ENCODE measurements at places on chromosomes 3 and 15.

DNA sequence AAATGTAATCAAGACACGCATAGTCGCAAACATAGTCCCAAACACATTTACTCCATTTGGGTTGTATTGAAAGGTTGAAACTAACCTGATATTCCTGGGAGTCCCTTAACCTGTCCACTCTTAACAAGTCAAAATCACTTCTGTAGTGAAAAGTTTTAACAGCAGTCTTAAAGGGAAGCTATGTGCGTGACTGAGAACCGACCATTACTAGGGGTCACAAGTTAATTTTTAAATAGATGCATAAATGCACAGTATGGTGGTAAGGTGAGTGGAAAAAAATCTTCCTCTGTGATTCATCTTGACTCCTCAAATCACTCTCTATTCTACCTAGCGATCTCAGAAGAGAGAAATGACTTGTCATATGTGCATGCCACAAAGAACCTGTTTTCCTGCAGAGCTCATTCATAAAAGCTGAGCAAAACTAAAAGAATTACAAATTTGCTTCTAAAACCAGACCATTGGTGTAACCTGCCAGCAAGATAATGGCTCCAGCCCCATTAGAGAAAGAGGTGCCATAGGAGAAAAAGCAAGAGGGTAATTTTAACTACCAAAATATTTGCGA is 4.8 kb downstream of the GPR15 start:
- DNase-seq = no peak

DNA sequence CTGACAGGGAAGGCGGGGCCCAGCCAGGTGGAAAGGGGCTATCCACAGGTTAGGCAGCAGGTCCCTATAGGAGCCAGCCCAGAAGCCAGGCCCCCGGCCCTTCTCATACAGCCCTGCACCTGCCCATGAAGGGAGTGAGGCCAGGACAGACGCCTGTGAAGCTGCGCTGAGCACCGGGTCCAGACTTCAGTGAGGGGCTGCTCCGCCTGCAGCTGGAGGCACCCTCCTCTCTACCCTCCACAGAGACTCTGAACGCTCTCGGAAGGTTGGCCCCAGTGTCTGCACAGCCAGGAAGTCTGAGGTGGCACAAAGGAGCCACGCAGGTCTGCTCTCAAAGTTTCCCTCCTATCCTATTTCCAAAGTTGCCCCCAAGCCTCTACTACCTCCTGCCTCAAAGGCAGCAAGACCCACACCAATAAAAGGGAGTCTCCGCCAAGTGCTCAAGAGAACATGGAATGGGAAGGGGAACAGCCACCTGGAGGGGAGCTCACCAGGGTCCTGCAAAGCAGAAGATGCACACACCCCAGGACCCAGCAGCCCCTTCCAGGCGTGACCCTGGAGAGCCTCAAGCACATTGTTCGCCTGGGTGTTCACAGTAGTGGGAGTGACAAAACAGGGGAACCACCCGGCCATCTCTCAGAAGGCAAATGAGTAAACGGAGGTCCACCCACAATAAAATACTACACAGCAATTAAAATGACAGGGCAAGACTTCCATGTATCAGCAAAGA is 19.5 kb downstream of the XXYLT1 start:
- no peak for DNase-seq

- DNase-seq = no peak
Measured at GRCh38 chr3:159764490-159765029, 224.1 kb upstream of the IL12A start.

GRCh38 chr3:65896321-65896720 is 142.4 kb downstream of the MAGI1 start:
- DNase-seq = no peak

DNA sequence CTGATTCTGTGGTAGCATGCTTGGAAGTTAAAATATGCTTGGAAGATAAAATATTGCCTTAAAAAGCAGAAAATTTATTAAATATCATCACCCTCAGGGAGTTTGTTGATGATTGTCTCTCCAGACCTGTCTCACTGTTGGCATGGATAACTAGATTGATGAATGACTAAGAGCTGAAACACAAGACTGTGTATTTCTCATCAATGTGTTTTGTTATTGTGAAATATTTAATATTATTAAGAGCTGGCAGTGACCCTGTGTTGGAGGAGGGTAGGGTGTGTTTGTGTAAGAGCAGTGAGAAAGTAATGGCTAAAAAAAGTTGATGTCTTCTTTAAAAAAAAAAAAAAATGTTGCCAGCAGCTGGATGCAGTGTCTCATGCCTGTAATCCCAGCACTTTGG is 82.2 kb downstream of the ITPR1 start:
- no peak for DNase-seq

DNA sequence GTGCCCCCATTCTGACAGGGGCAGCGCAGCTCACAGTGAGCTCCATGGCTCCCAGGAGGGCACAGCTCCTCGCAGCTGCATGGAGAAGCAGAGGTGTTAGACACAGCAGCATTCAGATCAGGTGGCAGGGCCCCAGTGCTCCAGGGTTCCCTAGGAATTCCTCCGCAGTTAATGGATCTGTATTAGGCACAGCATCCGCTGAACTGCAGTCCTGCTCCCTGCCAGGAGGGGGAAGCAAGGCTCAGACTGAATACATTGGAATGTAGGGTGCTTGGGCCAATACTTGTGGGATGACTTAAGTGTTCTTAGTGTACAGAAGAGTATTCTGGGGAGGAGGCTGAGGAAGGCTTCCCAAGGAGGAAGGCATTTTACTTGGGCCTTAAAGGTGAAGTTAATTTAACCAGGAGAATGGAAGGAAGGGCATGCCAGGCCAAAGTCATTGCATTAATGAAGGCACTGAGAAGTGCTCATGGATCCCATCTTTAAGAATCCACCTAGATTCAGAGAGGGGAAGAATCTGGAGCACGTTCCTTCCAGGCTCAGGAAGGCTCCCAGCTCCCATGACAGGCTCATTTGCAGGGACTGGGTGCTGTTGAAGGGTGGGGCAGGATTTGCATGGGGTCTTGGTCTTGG is 111.6 kb downstream of the RAB11A start:
- DNase-seq = no peak

DNA sequence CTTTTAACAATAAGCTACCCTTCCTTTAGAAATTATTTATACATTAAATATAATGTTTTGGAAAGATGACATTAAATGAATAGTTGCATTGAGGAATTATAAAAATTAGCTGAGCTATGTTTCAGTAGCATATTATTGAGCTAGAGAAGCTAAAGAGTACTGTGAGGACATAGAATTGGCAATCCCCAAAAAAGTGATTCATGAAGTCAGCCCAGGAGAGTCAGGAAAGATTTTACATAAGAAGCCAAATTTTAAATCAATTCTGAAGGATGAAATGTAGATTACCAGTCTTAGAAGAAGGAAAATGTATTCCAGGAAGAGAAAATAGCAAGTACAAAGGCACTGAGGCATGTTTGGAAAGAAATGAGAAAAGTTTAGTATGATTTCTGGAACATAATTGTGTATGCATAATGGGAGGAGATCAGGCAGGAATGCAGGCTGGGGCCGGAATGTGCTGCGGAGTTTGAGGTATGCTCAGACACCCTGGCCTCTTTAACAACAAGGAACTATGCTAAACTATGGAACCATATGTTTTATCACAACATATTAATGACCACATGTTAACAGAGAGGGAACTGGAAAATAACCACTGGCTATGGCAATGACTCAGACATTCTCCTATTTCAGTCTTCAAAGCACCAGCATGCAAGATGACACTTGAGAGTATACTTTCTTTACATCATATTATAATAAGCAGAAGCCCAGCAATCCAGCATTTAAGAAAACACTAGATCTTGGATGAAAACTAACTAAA is 103.3 kb upstream of the COL8A1 start:
- DNase-seq = no peak

DNA sequence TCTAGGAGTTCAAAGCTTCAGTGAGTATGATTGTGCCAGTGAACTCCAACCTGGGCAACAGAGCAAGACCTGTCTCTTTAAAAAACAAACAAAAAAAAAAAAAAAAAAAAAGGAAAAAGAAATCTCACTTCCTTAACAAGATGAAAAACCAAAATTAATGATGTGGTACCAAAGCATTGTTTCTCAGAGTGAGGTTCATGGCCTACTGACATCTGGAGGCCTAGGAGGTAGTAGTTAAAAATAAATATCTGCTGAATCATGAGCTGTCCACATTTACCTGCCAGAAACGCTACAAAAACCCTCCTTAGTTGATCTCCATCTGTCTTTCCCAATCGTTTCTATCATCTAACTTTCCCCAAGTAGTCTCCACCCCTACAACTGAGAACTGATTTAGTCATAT is 51.2 kb downstream of the EPHA6 start:
- DNase-seq = no peak

- DNase-seq = no peak
Measured at GRCh38 chr15:89148126-89148525, 59.9 kb downstream of the ABHD2 start.

DNA sequence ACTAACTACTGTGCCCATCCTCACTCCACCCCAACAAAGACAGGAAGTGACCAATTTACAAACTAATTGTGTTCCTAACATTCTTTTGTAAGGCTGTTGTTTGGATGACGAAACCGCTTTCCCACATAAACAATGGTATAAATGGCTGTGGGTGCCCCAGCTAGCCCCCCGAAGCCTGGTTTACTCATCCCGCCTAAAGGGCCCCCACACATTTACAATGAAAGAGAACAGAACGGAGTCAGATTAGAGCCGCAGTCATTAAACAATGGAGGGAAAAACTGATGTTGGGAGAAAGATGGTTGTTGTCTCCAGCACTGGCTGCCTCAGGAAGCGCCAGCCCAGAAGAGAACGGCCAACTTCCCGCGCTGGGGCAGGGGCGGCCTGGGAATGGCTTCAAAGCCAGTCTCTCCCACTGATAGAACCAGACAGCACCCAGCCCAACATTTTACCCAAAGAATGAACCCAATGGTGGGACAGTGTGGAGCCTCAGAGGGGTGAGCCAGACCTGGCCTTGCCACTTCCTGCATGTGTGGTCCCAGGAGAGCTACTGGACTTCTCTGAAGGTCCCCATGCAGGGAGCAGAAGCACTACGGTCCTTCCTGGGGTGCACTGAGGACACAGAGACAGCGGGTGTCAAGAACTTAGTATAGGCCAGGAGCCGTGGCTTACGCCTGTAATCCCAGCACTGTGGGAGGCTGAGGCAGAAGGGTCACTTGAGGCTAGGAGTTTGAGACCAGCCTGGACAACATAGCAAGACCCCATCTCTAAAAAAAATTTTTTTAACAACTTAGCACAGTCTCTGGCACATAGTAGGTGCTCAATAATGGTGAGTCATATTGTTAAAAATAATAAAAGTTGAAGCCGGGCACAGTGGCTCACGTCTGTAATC is 75.8 kb upstream of the GATA2 start:
- no peak for DNase-seq

DNA sequence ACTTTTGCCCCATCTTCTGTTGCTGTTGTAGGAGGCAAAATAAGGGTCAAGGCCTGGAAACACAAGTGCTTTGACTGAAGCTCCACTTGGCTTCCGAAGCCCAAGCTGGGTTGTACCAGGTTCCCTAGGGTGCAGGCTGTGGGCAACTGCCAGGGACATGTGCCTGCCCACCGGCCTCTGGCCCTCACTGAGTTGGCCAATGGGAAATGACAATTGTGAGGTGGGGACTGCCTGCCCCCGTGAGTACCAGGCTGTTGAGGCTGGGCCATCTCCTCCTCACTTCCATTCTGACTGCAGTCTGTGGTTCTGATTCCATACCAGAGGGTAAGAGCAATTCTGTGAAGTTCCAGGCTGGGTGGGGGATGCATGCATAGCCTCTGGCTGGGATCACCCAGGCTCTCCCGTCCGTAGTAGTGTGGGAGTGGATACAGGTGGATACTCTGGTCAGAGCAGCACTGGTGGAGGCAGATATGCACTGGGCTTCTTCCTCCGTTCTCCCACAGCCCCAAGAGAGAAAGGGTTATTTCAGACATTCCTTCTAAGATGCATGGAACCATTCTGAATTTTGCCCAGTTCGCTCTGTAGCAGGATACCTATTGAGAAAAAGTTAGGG is at the start of gene ADIPOQ:
ADIPOQ (plus strand) TSS at position 285 of the 613 bp plus-strand sequence. CDS start 10,349 bp downstream, outside the sequence.
- no peak for DNase-seq

DNA sequence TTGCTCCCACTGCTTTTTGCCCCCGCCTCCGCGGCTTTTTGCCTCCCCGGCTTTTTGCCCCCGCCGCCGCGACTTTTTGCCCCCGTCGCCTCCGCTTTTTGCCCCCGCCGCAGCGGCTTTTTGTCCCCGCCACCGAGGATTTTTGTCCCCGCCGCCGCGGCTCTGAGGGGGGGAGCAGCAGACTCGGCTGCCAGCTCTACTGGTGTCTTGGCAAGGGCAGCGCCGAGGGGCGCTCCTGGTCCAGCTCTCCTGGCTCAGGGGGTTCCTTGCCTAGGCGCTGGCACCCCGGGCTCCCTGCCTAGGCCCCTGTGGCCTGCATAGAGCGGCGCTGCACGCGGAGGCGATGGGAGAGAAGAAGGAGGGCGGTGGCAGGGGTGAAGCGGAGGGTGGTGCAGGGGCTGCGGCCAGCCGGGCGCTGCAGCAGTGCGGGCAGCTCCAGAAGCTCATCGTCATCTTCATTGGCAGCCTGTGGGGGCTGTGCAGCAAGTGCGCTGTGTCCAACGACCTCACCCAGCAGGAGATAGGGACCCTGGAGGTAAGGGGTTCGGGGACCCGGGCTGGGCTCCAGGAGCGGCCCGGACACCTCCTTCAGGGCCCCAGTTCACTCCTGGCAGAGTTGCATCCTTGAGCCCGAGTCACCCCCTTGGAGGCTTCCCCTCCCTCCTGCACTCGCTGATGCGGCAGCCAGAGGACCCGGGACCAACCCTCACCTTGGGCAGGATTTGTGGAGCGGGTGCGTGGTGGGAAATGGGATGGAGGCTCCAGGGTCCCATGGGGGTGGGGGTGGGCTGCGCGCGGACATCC is 642.4 kb downstream of the GOLGA6L6 start:
- DNase-seq = no peak
